ENCODE measurements at places on chromosomes 3 and 15. TPM values are rescaled to one million over a fixed set of nuclear protein-coding genes. Genes with fewer than 3 reads are reported as not detected.

Gene ARRDC4
- total RNA-seq, result 2.8 TPM

Gene PRICKLE2
- total RNA-seq, result not detected

Gene NPAP1
- not detected for total RNA-seq

Gene NR2F2
- total RNA-seq, result not detected

Gene PLAAT1
- total RNA-seq, result 0.28 TPM

Gene POTEB
- total RNA-seq, result not detected
